Activated CD8-positive, alpha-beta T cell treated with anti-CD3 and anti-CD28 coated beads, Interleukin-2, amount 10 ng/mL, durations not matched to agents 7 days and 5 days (primary cell): ENCODE measurements at places on chromosomes 1 and 21. TPM values are rescaled to one million over a fixed set of nuclear protein-coding genes. Genes with fewer than 3 reads are reported as not detected.

TNFAIP8L2 gene
- 20.0 TPM for total RNA-seq

LDLRAD1 gene
- not detected for total RNA-seq

RGS1 gene
- 15.7 TPM for total RNA-seq

CPTP gene
- 21.4 TPM for total RNA-seq

HFM1 gene
- total RNA-seq: not detected

PCSK9 gene
- total RNA-seq: not detected

CYP4A22 gene
- total RNA-seq: not detected

LIN28A gene
- total RNA-seq: not detected

OR2T33 gene
- total RNA-seq: not detected

DNA sequence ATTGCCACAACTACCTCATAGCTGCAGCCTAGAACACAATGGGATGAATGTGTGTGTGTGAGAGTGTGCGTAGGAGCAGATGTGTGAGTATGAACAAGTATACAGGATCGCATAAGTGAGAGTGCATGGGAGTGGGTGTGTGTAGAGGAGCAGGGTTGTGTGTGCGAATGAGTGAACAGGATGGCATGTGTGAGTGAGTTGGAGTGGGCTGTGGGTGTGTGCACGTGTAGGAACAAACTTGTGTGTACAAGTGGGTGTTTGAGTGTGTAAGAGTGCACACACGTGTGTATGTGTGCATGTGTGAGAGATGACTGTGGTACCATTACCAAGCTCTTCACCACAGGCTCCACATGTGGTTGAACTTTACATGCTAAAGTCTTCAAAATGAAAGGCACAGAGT lies 175.4 kb upstream of the EDN2 start:
- H3K4me1 ChIP-seq: peaks cover 78% of the 10 kb centered on the region
- H3K36me3 ChIP-seq: peaks cover 4% of the 10 kb centered on the region
- H3K4me3 ChIP-seq: no peak overlapping the region
- DNase-seq: no peak
- H3K27ac ChIP-seq: no peak overlapping the region

DNA sequence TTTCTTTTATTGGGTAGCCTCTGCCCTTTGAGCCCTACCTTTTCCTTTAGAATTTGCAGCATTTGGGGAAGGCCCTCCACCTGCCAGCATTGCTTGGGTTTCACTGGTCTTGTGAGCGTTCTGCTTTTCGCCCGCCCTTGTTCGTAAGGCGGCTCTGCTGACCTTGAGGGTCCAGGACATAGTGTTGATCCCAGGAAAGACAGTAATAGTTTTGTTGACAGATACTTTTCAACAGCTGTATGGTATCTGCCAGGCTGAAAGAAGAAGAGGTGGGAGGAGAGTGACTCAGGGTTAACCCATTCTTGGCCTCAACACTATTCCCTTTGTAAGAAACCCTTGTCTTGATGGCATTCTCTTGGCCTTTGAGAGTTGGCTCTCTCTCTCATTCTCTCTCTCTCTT lies 113.4 kb upstream of the SPAG17 start:
- H3K36me3 ChIP-seq: no peaks in the 10 kb centered on the region
- DNase-seq: no peak
- no peaks in the 10 kb centered on the region for H3K27me3 ChIP-seq
- H3K27ac ChIP-seq: no peak overlapping the region
- H3K4me3 ChIP-seq: no peak overlapping the region

GRCh38 chr1:154590756-154591155 lies 17.2 kb downstream of the ADAR start:
- no peaks in the 10 kb centered on the region for H3K4me1 ChIP-seq
- H3K27me3 ChIP-seq: no peaks in the 10 kb centered on the region
- no peak overlapping the region for H3K27ac ChIP-seq
- no peak for DNase-seq

DNA sequence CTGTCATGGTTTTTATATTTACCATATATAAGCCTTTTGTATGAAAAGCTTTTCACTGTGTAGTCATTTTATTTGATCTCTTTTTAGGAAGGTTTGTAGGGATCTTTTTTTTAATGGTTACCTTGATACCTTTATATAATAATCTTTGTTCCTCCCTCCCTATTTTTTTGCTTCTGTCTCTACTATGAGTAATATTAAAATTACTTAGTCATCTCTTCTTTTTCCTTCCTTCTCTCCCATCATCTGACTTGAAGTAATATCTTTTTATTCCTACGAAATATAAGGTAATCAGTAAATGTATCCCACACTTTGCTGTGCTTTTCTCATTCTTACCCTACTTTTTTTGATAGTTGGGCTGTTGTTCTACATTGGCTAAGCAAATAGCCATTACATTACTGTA lies 161.4 kb downstream of the MAGI3 start:
- no peak for DNase-seq
- H3K27me3 ChIP-seq: no peaks in the 10 kb centered on the region
- H3K4me3 ChIP-seq: no peak overlapping the region
- no peaks in the 10 kb centered on the region for H3K4me1 ChIP-seq
- no peak overlapping the region for H3K27ac ChIP-seq

DNA sequence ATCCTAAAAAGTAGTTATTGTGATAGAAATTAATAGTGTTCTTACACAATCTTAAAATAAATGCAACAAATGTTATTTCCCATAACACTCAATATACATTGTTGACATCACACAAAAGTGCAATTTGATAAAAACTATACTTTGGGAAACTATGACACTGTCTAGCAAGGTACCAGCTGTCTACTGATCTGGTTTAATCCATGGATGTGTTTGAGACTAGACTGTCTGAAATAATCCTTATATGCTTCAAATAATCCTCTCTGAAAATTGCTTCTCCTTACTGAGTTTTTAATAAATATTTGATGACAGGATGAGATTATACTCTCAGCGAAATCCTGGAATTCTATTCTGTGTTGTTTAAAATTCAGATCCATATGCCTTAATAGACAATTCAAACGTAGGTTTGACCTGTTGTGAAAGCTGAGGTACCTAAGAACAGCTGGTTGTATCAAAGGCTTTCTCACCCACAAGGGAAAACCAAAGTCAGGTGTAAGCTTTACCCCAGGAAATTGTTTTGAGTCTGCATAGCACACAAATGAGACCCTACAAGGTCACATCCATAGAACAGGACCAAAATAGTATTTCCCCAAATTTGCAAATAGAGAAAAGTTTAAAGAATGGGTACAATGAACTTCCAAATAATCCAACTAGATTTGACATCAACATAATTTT lies 8.8 kb upstream of the GFI1 start:
- no peaks in the 10 kb centered on the region for H3K27me3 ChIP-seq
- peak overlapping the region; percentile 65 for H3K27ac ChIP-seq
- peaks cover 13% of the 10 kb centered on the region for H3K36me3 ChIP-seq

GRCh38 chr1:3903141-3904005 lies 3.3 kb upstream of the C1orf174 start:
- H3K27ac ChIP-seq: peak overlapping the region; percentile 99
- H3K36me3 ChIP-seq: peaks cover 4% of the 10 kb centered on the region
- H3K4me1 ChIP-seq: peaks cover 56% of the 10 kb centered on the region
- peak overlapping the region; percentile 96 for H3K4me3 ChIP-seq

DNA sequence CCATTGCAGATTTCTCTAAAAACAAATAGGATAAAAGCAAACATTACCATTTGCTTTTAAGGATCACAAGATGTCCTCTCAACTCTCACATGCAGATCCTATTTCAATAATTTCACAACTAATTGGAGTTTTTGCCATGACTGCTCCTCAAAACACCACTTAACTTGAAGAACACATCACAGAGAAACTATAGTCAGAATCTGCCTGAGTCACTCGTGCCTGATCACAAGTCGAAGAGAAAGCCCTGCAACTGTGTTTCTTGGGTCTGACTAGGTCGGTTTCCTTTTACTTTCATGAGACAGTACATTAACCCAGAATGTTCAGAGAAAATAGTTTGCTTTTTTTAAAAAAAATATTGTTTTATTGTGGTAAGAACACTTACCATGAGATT lies 46.3 kb upstream of the SMYD2 start:
- no peak overlapping the region for H3K27ac ChIP-seq
- H3K27me3 ChIP-seq: peaks cover 8% of the 10 kb centered on the region
- no peak overlapping the region for H3K4me3 ChIP-seq
- no peaks in the 10 kb centered on the region for H3K36me3 ChIP-seq
- no peaks in the 10 kb centered on the region for H3K4me1 ChIP-seq
- no peak for DNase-seq

GRCh38 chr1:184114818-184115398 lies 63.4 kb downstream of the TSEN15 start:
- peaks cover 5% of the 10 kb centered on the region for H3K4me1 ChIP-seq
- no peaks in the 10 kb centered on the region for H3K36me3 ChIP-seq

DNA sequence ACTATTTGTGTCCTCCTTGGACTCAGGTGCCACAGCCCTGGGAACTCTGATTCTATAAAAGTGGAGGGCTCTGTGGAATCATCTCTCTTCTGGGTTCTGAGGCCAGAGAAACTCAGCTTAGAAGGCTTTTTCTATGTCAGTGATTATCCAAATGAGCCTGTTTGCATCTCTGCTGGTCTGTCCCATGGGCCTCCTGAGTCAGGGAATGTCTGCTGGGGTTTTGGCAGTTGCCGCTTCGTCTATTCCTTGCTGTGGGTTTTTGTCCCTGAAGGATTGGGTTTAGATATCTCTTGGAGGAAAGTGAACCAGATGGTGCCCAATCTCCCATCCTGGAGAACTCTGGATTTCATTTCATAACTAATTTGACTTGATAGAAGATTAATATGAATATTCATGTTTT lies 297.6 kb downstream of the HHAT start:
- H3K4me1 ChIP-seq: no peaks in the 10 kb centered on the region
- no peak overlapping the region for H3K27ac ChIP-seq
- no peaks in the 10 kb centered on the region for H3K27me3 ChIP-seq
- no peaks in the 10 kb centered on the region for H3K36me3 ChIP-seq

DNA sequence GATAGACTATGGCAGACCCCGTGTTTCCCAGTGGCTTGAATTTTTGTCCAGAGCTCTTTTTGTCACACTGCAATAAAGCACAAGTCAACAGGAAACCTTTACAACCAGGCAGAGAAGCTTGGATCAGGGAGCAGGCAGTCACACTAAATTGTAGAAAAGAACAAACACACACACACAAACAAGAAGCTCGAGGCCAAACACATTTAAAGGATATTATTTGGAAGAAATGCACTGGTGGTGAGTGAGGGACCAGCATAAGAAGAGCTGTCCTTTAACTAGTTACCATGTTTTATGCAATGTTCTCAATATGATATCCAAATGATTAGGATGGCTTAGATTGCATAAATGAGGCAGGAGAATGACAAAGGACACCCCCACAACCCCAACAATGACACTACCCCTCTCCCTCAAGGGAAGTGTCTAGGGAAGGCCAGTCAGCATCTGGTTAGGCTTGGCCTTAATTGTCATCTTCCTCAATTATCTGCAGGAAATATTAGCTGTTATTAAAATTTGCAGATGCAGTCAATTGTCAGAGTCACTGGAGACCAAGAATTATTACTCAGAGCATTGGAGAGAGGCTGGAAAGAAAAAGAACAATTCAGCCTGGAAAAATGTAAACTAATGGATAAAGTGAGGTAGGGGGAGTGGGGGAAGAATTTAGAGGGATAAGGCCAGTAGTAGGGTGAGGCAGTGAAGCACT lies 35.3 kb downstream of the DDR2 start:
- H3K27ac ChIP-seq: no peak overlapping the region
- H3K4me3 ChIP-seq: no peak overlapping the region
- H3K27me3 ChIP-seq: peaks cover 9% of the 10 kb centered on the region
- H3K4me1 ChIP-seq: no peaks in the 10 kb centered on the region

DNA sequence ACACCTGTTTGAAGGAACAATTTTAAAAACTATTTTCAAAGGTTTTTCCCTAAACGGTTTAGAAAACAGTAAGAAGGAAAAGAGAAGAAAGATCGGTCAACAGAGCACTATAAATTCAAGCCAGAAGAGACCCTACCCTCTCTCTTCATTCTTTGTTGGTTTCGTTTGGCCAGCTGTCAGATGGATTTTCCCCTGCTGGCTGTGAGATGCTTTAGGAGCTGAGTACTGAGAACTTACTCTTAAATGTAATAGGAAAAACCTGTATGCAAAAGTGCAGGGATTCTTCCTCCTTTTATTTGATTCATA lies 1.3 kb upstream of the TXNIP start:
- DNase-seq: no peak
- no peaks in the 10 kb centered on the region for H3K27me3 ChIP-seq
- H3K4me1 ChIP-seq: peaks cover 51% of the 10 kb centered on the region
- peak overlapping the region; percentile 95 for H3K27ac ChIP-seq

- peaks cover 19% of the 10 kb centered on the region for H3K36me3 ChIP-seq
- H3K27ac ChIP-seq: no peak overlapping the region
- no peak overlapping the region for H3K4me3 ChIP-seq
- no peak for DNase-seq
- peaks cover 14% of the 10 kb centered on the region for H3K4me1 ChIP-seq
Measured at GRCh38 chr1:35454616-35455015, 102.6 kb downstream of the KIAA0319L start.

DNA sequence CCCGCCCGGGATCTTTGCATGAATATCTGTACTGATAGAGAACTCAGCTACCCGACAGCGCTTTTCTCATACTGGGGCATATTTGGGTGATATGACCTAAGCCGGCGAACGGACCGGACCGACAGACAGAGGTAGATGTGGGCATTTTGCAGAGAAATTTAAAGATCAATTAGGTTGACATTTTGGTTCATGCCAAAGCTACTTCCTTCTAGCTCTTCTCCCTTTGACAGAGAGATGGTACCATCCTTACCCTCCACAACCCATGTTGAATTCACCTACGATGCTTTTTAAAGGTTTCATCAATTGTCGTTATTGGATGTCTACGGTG lies 459 bp downstream of the ARV1 start:
- no peak overlapping the region for H3K4me3 ChIP-seq
- no peaks in the 10 kb centered on the region for H3K27me3 ChIP-seq
- no peak overlapping the region for H3K27ac ChIP-seq
- no peak for DNase-seq
- H3K4me1 ChIP-seq: peaks cover 25% of the 10 kb centered on the region

- no peaks in the 10 kb centered on the region for H3K4me1 ChIP-seq
- H3K36me3 ChIP-seq: no peaks in the 10 kb centered on the region
- no peak overlapping the region for H3K4me3 ChIP-seq
- H3K27me3 ChIP-seq: no peaks in the 10 kb centered on the region
- H3K27ac ChIP-seq: no peak overlapping the region
Measured at GRCh38 chr1:73161418-73161817, 879.1 kb upstream of the NEGR1 start.

GRCh38 chr21:20720623-20721022 lies 277.6 kb upstream of the NCAM2 start:
- H3K4me1 ChIP-seq: no peaks in the 10 kb centered on the region
- H3K27me3 ChIP-seq: no peaks in the 10 kb centered on the region
- H3K36me3 ChIP-seq: no peaks in the 10 kb centered on the region
- no peak overlapping the region for H3K4me3 ChIP-seq

GRCh38 chr1:186842547-186842946 lies 13.8 kb downstream of the PLA2G4A start:
- H3K36me3 ChIP-seq: no peaks in the 10 kb centered on the region
- no peak overlapping the region for H3K27ac ChIP-seq
- DNase-seq: no peak
- peaks cover 2% of the 10 kb centered on the region for H3K27me3 ChIP-seq
- H3K4me1 ChIP-seq: no peaks in the 10 kb centered on the region

- no peak for DNase-seq
- no peak overlapping the region for H3K27ac ChIP-seq
- H3K36me3 ChIP-seq: peaks cover 26% of the 10 kb centered on the region
- no peaks in the 10 kb centered on the region for H3K27me3 ChIP-seq
- no peaks in the 10 kb centered on the region for H3K4me1 ChIP-seq
Measured at GRCh38 chr1:51417496-51418383, 87.4 kb upstream of the TTC39A start.

GRCh38 chr1:19065526-19066247 lies 109.2 kb upstream of the IFFO2 start:
- no peak for DNase-seq
- H3K27me3 ChIP-seq: peaks cover 9% of the 10 kb centered on the region
- no peak overlapping the region for H3K27ac ChIP-seq
- no peaks in the 10 kb centered on the region for H3K4me1 ChIP-seq
- H3K36me3 ChIP-seq: peaks cover 6% of the 10 kb centered on the region
